ENCODE measurements at places on chromosomes 5 and 9.

DNA sequence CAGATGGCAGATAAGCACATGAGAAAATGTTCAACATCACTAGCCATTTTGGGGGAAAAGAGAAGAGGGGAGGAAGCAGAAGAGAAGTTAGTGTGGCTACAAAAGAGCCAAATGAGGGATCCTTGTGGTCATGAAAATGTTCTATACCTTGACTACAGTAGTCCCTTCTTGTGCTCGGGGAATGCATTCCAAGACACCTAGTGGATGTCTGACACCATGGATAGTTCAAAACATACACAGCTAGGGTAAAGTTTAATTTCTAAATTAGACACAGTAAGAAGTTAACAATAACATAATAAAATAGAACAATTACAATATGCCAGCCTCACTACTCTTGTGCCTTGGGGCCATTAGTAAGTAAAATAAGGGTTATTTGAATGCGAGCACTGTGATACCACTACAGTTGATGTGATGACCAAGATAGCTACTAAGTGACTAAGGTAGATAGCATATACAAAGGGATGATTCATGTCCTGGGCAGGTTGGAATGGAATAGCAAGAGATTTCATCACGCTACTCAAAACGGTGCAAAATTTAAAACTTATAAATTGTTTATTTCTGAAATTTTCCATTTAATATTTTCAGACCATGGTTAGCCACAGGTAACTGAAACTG lies 344.1 kb downstream of the NR2F1-AS1 start:
- DNase-seq = no peak

- peak; percentile 13 for DNase-seq
These were observed 6.6 kb downstream of the OTULINL start for GRCh38 chr5:14588145-14588544.

DNA sequence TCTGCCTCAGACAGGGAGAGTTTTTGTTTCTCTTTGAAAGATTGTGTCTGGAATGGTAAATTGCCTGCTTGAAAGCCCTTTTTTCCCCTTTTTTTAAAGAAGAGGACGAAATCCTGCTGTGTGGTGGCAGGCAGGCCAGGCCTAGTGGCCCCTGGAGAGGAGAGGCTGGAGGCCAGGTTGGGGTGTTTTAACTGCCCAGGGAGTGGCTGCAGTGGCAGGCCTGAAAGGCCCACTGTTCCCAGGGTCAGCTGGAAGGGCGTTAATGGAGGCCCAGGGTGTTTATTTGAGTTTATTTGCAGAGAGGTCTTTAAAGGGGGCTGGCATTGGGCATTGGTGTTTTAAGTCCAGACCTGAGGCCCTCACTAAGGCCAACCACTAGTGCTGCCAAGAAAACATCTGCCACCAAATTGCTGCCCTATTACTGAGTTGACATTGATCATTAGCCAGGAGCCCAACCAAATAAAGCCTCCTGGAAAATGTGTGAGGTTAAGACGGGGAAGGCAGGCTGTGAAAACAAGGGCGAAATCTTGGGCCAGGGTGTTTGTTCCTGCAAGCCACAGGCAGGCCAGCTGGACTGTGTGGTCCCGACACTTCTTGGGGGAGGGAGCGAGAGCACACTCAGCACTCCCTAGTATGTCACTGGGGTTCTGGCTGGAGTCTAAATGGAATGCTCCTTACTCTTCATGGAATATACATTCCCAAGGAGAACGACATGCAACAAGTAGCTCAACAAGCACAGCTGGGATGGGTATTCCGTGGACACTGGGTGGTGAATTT lies 5.0 kb downstream of the JADE2 start:
- no peak for DNase-seq

DNA sequence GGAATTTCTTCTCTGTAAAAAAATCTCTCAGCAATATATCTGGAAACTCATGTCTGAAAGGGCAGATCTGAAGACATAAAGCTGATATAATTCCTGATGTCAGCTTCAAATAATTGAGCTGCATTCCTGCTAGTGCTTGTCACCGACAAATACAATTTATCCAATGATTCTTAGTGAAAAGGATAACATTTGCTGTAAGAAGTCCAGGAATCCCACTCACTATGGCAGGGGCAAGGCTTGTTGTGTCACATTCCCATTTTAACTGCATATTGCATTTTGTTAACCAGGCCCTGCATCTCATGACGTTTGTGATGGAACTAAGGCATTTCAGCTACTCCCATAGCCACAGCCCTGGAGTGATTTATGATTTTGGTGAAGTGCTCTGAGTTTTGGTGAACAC lies 160.1 kb upstream of the DAB2 start:
- DNase-seq = no peak

GRCh38 chr9:75023846-75024245 lies 4.2 kb downstream of the CARNMT1 start:
- no peak for DNase-seq

- DNase-seq = peak; percentile 30
These were observed 603.8 kb downstream of the TLE4 start for GRCh38 chr9:80175286-80176150.

DNA sequence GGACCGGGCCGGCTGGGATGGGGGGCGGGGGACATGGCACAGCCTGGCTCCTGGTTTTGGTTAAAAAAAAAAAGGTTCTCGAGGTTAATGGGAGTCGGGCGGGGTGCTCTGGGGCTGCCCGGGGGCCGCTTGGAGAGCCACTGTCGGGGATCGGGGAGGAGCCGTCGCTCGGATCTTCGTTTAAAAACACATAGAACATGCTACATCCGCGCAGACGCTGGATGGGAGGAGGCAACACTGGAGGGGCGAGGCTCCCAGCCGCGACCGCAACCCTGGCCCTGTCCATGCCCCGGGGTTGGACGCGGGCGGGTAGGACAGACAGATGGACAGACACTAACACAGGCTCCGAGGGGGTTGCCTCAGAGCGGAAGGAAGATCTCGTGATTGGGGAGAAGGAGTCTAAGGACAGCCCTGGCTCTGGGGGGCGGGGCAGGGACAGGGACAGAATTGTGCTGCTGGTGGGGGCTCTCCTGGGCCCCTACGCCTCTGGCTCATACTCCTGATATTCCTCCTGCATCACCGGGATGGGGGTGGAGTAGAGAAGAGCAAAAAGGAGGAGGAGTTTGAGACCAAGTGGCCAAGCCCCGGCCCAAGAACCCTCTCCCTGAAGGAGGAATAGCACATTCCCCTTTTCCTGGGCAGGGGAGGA lies 9.9 kb downstream of the SNCB start:
- no peak for DNase-seq

DNA sequence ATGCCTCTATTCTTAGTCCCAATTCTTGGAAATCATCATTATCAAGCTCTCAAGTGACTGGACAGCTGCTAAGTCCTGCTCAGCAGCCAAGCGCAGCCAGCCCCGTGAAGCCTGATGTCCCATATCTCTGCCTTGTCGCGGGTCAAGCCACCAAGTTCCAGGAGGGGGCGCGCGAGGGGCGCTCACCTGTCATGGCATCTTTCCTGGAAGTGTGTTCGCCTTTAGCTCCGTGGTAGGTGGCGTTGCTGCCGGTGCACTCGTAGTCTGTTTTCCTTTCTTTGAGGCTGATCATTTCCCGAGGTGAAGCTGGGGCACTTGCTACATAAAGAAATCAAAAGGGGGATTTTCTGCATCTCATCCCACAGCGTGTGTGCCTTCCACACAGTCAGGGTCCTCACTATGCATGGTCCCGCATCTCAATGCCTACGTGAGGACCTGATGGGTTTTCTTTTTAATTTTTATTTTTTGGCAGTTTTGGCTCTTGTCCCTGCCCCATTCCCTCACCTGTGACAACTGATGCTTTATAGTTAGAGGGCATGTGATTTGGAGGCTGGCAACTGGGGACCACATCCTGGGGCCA lies 227.0 kb upstream of the DAP start:
- DNase-seq = peak; percentile 32

DNA sequence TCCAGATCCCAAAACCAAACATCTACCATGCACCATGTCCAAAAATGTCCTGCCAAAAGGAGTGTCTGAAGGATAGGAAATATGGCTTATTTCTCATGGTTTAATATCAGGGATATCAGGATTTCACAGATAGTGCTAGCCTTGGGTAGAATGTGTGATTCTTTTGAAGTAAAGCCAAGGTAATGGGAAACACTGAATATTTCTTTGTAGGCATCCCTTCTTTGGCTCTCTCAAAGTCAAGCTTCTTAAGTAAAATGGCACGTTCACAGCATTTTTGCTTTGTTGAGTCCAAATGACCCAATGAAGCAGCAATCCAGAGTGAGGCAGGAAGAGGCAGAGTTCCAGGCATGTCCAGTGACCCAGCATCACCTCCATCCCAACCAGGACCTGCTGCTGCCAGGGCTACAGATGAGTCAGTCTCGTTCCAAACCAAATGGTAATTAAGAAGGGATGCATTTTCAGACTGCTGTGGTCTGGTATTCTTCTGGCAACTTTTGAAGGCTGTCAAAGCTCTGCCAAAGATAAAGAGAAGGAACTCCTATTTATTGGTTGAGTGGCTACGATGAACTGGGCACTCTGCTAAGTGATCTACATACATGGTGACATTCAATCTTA lies 678.8 kb upstream of the KLF4 start:
- no peak for DNase-seq

DNA sequence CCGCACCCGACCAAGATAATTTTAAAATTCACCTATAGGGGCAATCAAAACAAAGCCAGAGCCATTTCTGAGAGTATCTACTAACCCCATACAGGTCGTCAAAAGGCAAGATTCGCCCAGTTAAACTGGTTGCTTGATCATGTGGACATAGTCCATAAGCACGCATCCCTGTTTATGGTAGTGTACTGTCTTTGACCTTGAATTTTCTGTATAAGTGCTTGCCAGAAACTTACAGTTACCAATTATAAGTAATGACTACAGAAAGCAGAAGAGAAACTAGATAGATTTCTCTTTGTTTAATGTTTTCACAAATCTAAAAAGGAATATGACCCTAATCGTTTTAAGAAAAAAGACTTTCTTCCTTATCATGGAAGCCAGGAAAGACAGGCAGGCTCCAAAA lies 25.6 kb downstream of the SLC31A1 start:
- no peak for DNase-seq

DNA sequence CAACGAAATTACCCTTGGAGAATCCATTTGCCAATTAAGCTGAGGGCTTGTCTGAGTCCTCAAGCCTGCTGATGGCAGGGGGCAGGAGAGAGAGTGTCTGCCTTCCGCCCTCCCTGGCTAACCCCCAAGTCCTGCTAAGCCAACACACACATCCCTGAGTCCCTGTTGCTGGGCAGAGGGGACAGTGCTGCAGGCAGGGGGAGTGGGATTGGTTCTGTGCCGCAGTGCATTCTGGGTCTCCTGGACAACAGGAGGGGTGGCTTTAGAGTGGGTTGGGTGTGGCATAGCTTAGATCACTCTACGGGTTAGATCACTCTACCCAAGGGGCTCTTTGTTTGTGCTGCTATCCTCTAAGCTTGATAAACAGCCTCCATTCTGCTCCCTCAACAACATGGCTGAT lies 427.7 kb downstream of the CDK5RAP2 start:
- DNase-seq = no peak

DNA sequence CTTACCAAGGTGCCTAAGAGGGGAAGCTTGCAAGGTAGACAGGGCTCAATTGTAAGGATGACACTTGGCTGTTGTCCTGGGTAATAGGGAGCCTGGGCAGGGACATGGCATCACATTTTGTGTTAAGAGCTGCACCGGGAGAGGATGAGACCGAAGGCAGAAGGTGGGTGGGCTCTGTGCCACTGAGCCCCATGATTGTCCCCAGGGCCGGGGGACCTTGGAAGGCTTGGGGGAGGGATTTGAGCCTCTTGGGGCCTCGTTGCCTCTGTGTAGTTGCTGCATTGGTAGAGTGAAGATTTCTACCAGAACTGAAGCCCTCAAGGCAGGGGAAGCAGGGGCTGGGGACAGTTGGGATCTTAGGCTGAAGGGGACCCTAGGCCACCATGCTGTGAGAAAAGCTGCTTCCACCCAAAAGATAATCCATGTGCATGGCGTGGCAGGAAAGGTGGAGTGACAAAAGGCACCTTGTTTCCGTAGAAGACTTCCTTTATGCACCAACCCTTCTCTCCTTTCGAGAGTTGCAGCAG lies 11.9 kb downstream of the FGF18 start:
- no peak for DNase-seq

DNA sequence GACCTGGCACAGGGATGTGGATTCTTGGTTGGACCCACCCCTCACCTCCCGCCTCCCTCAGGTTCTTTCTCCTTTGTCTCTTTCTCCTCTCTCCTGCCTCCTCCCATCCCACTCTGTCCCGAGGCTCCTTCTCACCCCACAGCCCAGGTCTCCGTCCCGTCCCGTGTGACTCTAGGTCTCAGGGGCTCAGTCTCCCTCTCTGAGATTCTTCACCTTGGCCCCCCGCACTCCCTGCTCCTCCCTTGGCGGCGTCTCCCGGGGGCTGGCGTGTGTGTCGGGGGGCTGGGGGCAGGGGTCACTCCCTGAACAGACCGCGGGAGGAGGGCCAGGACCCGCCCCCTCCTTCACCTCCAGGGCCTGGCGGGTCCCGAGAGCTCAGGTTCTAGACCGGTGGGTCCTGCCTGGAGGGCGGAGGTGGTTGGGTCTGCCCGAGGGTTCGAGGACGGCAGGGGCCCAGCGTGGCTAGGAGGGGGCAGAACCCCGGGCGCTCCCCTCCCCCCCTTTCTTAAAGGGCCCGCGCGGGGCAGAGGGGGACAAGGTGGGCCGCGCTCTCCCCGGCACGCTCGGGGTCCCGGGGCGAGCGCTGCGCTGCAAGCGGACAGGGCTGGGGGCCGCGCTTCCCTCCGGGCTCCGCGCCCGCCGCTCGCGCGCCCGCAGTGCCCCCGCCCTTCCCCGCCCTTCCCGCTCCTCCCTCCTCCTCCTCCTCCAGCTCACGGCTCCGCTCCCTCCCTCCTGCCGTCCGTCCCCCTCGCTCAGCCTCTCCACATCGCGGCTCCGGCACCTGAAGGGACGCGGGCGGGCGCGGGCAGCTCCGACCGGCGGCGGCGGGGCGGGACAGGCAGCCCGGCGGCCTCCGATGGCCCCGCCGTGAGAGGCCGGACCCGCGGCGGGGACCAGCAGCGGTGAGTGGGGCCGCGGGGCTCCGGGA lies at the start of gene PSD2:
TSS of gene PSD2 (plus strand) at position 735 of the 928 bp plus-strand sequence. CDS start 13,633 bp downstream, outside the sequence.
- DNase-seq = no peak

DNA sequence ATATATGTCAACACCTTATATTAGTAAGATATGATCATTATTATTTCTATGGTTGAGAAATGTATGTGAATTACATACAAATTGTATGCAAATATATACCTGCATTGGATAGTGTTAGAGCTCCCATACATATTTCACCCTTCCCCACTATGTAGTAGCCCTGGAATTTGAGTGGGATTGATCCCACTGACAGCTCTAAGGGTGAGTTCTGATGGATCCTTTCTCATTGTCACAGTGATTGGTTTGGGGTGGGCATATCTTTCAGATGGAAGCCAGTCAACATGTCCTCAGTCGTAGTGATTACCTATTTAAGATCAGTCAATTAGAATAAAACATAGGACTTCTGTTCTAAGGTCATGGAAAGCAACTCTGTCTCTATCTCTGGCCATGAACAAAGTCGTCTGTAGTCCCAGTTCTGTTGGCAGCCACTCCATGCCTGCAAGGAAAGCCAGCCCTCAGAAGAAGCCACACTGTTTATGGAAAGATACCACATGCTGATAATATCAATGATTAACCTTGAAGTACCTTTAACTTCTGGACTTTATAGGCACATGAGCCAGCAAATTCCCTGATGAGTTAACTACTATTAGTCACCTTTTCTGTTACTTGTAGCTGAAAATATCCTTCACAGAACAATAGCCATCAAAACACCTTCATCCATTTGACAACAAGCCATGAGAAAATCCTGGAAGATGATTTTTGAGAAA lies 5.1 kb upstream of the CCDC192 start:
- no peak for DNase-seq
